T follicular helper cell (primary cell): ENCODE measurements at places on chromosomes 6 and 20.
A peak's percentile ranks its signal among the peaks of the same experiment; 100 is the strongest.

DNA sequence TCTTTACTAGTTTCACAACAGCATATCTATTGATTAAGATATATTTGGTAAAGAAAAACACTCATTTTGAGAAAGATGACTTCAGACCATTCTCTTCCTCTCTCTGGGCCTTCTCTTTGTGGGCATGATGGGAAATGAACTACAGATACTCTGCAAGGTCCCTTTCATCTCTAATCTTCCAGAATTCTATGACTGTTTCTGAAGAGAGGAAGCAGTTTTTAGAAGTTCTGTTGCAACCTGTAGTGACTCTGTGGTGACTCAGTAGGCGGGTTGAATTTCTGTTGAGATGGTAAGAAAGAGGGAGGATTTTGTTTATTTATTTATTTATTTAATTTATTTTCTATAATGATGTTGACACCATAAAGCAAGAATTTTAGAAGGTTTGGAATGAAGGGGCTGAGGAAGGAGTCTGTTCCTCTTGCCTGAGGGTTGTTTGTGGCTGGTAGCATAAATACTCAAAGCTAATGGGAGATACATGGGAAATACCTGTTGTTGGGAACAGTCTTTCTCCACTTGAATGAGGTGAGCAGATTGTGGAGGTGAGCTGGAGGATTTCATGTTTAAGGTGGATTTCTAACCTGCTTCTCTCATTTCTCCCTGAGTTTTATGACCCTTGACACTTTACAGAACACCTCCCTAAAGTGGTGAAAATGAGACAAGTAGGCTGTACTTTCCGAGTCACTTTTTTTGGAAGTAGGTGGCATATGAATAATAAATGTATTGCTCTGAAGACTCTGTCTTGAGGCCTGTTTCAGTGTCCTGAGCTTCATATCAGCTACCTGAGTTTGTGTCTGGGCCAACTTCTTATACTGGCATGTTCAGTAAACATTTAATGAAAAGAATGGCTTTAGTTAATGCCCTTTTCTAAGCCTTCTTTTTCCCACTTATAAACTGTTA lies 15.0 kb downstream of the ACSS2 start:
- DNase-seq: no peak

DNA sequence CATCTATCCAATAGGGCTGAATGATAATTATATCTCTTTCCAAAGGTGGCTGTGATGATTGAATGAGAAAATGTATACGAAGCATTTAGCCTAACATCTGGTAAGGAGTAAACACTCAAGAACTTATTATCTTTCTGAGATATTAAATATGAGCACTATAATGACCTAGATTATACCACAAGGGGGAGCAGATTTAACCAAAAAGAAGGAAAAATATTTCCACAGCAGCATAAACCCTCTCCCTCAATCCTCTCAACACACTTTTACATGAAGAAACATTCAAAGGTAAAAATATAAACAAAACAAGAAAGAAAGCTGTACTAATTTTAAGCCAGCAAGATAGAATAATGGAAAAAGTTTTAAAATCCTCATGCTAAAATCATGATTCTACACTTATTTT lies 68.4 kb downstream of the SHPRH start:
- DNase-seq: no peak

DNA sequence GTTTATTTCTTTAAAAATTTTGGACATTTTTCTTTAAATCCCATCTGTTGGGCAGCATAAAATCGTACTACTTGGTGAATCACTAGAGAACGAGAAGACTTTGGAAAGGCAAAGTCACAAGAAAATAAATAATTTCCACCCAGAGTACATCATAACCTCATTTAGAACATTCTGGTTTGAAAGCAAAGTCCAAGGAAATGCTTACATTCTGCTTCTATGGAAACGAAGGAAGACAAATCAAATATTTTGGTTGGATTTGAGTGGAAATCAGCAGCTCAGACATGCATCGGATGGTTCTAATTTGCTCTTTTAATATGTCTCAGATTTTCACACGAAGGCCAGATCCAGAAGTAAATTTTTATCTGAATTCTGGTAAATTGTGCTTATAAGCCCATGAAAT lies 60.7 kb upstream of the LTV1 start:
- no peak for DNase-seq

GRCh38 chr6:144654506-144654905 lies 369.4 kb downstream of the UTRN start:
- no peak for DNase-seq

GRCh38 chr6:70844301-70844700 lies 112.6 kb downstream of the B3GAT2 start:
- no peak for DNase-seq

GRCh38 chr6:17032988-17033634 lies 68.7 kb upstream of the STMND1 start:
- no peak for DNase-seq

- no peak for DNase-seq
Observed at GRCh38 chr20:8234580-8234979, 102.5 kb downstream of the PLCB1 start.

- DNase-seq: no peak
Observed at GRCh38 chr20:47672886-47673670, 112.2 kb downstream of the SULF2 start.

DNA sequence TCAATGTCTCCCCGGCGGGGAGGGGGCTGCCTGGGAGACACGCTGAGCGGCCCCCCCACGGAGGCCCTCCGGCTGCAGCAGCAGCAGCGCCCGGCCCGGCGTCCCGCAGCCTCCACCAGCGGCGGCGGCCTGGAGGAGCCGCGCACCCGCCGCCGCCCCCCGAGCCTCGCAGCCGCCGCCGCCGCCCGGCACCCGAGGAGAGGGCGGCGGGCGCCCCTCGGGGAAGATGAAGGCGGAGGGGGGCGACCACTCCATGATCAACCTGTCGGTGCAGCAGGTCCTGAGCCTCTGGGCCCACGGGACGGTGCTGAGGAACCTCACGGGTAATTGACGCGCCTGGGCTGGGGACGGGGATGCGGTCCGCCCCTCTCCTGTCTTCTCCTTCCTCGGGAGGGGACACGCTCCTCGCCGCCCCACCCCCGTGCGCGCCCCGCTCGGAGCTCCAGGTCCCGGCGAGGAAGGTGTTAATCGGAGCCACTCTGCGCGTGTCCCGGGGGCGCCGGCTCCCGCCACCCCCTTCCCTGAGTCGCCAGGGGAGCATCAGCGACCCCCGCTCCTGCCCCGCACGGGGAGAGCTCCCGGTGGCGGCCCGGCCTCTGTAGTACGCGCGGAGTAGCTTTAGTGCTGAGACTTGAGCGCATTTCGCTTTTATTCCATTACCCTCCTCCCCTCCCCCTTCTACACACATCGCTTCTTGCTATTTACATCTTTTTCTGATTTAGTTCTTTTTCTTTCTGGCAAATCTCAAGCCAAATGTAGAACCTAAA lies 686 bp downstream of the TMEM170B start:
- peak; percentile 7 for DNase-seq

DNA sequence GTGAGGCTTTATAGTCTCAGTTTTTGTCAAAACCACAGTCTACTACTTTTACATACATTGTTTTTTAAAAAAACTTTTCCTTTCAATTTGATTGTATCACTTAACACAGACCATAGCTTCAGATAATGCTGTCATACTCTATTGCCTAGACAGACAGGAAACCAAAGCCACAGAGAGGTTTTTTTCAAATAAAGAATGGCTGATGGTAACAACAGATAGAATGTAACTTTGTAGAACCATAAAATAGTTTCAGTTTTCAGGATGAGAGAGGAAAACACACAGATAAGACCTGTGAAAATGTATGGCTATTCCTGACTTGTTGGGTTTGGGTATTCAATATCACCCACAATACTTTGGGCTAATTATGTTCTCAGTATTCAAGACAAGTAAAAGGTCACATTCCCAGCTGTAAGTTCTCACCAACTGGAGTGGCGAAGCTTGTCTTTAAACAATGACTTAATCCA lies 94.0 kb downstream of the ADGRG6 start:
- no peak for DNase-seq

DNA sequence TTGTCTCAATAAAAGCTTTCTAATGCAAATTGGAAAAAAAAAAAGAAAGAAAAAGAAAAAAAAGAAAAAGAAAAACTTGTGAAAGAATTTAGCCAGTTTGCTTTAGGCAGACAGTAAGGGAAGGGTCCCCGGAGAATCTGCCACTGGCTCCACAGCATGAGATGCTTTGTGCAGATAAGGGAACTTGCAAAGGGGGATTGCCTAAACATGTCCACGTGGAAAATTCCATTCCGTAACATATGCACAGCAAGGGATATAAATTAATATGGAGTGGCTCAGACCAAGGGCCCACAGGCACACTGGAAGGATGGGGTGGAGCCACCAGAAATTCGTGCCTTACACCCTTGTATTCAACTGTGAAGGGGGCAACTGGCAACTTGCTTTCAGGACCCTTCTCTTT lies 45.4 kb downstream of the MKKS start:
- DNase-seq: no peak

DNA sequence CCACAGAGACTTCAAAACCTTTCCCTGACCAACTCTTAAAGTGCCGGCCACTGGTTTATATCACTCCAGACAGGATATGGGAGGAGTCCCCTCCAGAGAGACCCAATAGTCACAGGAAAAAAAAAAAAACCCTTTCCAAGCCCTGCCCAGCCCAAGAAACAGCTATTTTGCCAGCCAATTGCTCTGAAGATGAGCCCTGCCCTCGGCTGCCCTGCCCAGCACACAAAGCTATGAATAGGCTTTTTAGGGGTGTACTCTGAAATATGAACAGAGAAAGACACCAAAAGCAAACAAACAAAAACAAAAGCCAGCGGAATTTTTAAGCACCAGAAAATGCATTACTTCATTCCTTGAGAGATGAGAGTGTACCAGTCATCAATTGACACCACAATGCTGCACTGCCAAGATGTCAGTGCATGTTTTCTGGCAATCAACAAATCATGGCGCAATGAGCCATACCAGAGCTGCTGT lies 275.1 kb downstream of the C6orf118 start:
- DNase-seq: no peak

DNA sequence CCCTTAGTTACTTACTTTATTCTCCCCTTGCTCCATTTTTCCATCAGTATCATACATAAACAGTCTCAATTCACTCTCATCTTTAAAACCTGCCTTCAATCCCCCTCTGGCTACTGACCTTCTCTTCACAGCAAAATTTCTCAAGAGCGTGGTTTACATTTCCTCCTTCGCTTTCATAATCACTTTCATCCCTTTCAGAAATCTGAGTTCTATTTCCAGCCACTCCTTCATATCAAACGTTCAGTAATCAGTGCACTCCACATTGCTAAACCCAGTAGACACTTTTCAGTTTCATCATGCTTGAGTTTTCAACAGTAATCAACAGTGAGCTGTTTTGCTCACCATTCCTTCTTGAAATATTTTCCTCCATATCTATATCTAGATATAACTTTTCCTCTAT lies 176.7 kb upstream of the HSF2 start:
- no peak for DNase-seq

GRCh38 chr6:63466242-63466733 lies 106.0 kb upstream of the LOC128125822 start:
- DNase-seq: no peak

DNA sequence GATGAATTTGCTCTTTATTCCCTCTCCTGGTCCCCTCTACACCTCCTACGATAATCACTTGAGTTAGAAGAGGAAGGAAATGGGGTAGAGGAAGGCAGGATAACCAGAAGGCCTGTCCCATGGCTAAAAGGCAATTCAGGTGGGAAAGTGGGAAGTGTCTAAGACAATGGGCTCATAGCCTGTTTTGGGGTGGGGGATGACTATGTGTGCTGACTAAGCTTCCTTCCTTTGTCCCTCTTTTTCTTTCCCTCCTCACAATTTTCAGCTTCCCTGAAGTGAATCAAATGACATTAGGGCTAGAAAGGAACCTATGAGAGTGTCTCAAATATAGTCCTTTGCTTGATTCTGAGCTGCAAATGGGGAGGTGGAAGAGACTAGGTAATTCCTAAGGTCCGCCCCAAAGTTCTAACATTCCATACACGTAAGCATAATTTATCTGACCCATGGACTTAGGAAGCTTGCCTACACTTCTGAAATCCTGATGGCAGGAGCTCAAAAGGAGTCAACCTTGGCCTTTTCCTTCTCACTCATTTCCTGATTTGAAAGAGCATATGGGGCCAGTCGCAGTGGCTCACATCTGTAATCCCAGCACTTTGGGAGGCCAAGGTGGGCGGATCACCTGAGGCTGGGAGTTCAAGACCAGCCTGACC lies 24.3 kb downstream of the EDEM2 start:
- no peak for DNase-seq

DNA sequence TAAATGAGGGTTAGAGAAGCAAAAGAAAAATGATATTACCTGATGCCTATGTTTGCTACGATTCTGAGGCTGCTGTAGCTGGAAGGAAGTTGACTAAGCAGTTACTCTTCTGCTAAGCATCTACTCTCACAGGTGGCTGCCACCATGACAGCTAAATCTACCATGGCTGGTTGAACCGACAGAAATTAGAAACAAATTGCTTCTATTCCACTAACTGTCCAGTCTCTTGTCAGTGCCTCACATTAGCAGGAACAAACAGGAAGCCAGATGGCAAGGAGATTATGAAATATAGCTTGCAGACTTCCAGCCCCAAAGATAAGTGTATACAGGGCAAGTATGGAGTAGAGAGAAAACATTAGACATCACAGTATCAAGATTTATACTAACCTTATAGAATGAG lies 59.4 kb upstream of the TMEM200A start:
- DNase-seq: no peak

GRCh38 chr20:10863337-10864060 lies 189.7 kb upstream of the JAG1 start:
- DNase-seq: no peak

DNA sequence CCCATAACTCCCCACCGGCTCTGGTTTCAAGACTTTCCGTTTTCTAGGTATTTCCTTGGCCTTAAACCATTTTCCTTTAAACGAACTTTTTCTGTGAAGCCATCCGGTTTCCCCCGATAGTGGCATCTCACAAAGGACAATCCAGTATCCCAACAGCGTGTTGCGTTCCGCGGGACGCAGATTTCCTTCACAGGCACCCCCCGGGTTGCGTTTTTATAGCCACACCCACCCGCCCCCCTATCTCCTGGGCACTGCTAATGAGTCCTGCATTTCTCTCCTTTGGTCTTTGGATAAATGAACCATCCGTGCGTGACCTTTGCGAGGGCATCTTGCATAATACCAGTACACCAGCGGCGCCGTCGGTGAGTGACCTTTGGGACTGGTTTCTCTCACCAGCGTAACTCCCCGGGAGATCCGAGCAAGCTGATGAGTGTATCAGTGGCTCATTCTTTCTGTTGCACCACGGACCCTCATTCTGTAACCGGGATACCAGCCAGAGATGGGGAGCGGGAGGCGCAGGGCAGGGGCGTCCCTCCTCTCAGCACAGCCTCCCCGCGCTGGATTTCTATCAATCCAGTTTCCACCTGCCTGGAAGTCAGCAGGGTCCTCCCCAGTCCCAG lies 586 bp upstream of the NQO2 start:
- DNase-seq: no peak

GRCh38 chr6:107491760-107492660 lies 2.1 kb downstream of the SOBP start:
- no peak for DNase-seq

DNA sequence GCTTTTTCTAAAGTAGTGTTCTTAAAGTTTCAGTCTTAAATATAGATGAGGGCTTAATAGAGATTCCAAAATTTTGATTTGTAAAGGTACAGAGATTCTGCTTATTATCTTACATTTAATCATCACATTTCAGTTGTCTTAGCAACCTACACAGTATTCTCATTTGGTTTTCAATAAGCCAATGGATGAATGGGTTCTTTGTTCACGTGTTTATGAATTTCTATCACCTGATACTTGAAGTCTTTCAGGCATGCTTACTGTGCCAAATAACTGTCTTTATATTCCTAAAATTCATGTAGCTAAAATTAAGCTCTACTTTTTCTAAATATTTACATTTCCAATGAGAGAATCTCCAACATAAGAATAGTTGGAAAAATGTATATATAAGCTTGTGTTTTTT lies 152.7 kb downstream of the EYA4 start:
- DNase-seq: no peak

- DNase-seq: no peak
Observed at GRCh38 chr6:113995634-113996033, 24.7 kb upstream of the HDAC2 start.
